EL (cell line): ENCODE measurements at places on chromosomes 7 and 10.

GRCh38 chr7:114874170-114874569 lies 47.7 kb upstream of the MDFIC start:
- no peak for DNase-seq

DNA sequence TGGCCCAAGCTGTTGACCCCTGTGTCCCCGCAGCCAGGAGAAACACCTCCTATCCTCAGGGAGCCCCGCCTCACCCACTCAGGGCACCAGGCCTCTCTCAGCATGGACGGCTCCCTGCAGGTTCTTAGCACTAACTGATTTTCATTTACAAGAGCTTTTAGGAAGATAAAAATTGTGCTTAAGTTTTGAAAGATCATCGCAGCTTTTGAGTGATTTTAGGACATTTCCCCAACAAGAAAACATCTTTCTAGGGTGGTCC lies 22.1 kb downstream of the EBF3 start:
- DNase-seq = no peak

DNA sequence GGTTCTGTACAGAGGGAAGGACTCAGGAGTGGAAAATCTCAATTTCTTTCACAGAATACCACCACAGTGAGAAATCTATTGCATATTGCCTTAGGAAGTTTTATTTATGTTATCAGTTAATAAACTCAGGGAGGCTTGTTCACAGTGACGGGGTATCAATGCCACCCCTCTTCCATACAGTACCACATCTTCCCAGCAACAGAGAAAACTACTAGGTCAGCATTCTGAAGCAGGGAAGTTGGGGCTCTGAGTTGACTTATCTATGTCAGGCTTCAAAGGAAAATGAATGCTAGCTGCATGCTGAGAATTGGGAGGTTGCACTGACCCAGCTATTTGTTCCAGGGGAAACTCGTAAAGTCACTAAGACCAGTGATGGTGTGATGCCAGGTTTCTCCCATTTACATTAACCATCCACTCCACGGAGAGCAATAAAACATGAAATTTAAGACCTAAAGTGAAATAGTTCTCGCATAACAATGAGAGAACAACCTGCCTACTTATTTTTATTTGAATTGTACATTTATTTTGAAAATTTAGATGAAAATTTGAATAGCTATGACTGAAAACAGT lies 266.7 kb downstream of the RNLS start:
- DNase-seq = no peak

DNA sequence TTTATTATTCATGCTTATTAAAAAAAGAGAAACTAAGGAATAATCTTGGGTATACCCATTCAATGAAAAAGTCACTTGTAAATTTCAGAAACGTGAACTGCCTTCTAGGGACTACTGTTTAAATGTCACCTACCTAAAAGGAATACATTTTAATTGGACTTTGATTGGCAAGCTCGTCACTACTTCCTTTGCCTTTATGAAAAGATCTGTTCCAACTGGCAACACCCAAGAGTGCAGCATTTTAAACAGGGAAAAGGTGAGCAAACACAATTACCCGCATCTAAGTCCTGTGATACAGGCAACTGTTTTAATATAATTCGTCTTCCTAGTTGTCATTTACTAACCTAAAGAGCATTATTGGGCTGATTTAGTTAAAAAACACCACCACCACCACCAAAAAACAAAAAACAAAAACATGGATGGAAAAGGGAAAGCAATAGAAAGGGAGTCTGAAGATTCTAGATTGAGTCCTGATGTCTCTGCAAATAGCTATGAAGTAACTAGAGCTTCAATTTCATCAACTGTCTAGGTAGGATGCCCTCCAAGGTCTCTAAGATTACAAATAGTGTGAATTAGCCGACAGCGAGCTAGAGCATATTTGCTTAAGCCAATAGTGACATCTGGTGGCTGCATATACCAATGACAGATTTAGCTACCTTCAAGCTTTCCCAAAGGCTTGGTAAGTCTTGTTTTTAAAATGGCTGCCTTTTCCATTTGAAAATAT lies 33.8 kb upstream of the ICA1 start:
- peak; percentile 77 for DNase-seq

DNA sequence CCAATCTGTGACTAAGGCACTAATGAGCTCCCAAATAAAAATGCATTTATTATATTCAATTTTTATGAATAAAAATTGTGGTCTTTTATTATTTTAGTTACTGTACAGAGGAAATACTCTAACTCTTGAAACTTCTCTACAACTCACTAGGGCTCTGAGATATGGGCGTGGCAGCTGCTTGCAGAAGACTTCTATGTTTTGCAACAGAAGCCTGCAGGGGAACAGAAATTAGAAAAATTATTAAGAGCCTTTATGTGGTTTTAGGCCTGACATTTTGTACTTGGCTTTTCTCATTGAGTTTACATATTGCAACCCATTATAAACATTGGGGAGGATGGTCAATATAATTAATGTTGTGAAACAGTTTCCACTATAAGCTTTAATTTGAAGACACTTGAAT lies 581.4 kb downstream of the TNS3 start:
- no peak for DNase-seq

GRCh38 chr7:106262221-106262881 lies 22.4 kb downstream of the NAMPT start:
- no peak for DNase-seq
